ENCODE measurements at places on chromosomes 4 and X.

GRCh38 chr4:86450861-86451260 is 91.0 kb upstream of the MAPK10 start:
- no peak for DNase-seq

GRCh38 chrX:1023676-1024075 is 188.8 kb downstream of the CRLF2 start:
- DNase-seq = no peak

- no peak for DNase-seq
Measured at GRCh38 chr4:109683621-109684253, 19.5 kb downstream of the CASP6 start.

DNA sequence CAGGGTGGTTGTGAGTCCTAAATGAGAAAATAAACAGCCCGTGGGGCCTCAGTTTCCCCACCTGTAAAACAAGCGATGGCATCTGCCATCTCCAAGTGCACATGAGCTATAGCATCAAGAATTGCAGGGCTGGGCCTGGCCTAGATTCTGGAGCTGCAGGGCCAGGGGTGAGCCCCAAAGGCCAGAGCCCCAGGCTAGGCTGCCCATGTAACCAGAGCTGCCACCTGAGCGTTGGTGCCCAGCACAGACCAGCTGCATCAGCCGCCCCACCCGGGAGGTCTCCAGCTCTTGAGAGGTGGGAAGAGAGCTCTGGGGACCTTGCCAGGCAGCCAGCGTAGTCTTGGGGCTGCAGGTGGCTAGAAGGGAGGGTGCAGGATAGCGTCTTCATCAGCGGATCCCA is 27.0 kb upstream of the GPR78 start:
- no peak for DNase-seq

DNA sequence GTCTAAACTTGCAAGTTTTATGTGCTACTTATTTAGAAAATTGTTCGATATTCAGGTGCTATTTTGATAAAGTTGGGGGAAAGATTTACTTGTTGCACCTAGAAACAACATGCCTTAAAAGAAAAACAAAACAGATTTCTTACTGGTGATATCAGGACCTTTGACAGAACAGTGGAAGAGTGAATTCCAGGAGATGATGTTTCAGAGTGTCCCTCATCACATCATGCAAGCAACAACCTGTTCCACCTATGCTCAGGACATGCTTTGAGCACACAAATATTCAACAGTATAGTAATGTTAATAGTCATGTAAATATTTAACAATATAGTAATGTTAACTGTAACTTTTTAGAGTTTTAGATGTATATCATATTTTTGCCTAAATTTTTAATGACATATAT is 23.9 kb upstream of the RNF128 start:
- no peak for DNase-seq

DNA sequence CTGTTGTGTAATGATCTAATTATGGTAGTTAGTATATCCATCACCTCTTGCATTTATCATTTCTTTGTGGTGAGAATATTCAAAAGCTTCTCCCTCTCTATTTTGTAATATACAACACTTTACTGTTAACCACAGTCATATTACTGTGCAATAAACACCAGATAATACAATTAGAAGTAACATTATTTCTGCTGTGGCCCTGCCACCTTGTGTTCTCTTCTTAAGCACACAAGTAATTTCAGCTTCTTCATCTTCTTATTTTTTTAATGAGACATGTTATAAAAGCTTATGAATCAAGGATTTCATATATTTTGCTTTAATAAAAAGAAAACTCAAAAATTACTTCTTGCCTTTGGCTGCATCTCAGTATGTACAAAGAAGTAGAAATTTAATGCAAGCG is 675.2 kb upstream of the INTU start:
- no peak for DNase-seq

DNA sequence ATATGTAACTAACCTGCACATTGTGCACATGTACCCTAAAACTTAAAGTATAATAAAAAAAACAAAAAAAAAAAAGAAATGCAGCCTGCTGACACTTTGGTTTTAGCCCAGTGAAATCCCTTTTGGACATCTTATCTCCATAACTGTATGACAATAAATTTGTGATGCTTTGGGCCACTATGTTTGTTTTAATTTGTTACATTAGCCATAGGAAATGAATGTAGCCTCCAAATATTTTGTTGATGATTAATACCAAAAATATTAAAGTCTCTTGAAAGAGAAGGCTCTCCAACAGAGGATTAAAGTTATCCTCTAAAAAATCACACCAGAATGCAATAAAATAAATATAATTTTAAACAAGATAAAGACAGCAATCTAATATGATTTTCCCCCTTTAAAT is 852.7 kb upstream of the SLIT2 start:
- DNase-seq = no peak

DNA sequence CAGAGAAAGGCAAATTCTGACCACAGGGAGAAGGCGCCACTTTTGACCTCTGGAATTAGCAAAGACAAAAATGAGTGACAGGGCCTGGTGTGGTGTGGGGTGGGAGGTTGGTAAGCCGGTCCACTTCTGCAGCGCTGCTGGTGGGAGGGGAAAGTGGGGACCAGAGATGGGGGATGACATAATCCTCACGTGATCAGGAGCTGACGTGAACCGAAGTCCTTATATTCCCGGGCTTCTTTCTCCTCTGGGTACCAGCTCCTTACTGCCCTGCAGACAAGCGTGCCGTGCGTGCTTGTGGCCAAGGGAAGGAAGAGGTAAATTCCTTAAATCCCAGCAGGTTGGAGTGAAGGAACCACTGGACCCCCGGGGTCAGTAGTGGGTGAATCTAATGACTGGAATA is at the start of gene TCEAL7:
TSS of gene TCEAL7 (plus strand) at position 249 of the 400 bp plus-strand sequence. CDS start 1,165 bp downstream, outside the sequence.
- DNase-seq = no peak

- DNase-seq = no peak
Measured at GRCh38 chr4:7701866-7702649, 237.6 kb downstream of the AFAP1 start.

- no peak for DNase-seq
Measured at GRCh38 chrX:154046940-154047610, 27.4 kb upstream of the IRAK1 start.

DNA sequence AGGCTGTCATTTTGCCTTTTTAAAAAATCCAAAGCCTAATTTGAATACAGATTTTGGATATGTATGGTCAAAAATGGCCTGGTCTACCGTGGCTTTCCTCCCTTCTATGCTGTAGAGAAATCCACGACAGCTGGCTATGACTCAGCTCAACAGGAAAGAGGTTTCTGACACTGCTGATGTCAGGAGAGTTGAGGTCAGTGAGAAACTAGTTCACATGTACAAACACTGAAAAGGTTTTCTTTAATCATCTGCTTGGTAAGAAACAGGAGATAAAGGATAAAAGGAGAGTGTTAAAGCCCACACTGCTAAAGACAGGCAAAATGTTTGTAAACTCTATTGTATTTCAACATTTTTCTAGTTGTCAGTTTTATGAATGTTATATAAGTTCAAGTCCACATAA is 113.9 kb downstream of the NYX start:
- DNase-seq = no peak

- DNase-seq = no peak
Measured at GRCh38 chr4:77147079-77147782, 9.8 kb upstream of the CCNG2 start.

- no peak for DNase-seq
Measured at GRCh38 chrX:42604302-42604701, 173.7 kb downstream of the PPP1R2C start.

- no peak for DNase-seq
Measured at GRCh38 chr4:30103455-30103854, 616.7 kb upstream of the PCDH7 start.

- no peak for DNase-seq
Measured at GRCh38 chr4:4582653-4583052, 40.8 kb upstream of the STX18 start.

- no peak for DNase-seq
Measured at GRCh38 chr4:132540797-132541196, 608.3 kb upstream of the PCDH10 start.

DNA sequence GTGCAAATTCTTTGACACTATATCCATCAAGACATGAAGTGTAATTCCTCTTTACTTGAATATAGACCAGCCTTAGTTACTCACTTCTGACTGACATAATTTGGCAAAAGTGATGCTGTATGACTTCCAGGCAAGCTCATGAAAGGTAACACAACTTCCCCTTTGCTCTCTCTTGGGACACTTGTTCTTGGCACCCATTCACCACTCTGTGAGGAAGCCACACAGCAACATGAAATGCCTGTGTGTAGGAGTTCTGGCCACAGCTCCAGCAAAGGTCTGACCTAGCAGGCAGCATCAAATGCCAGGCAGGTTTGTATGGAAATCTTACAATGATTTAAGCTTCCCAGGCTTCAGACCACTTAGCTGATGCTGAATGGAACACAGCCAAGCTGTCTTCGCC is 280.3 kb downstream of the PDHA2 start:
- no peak for DNase-seq

DNA sequence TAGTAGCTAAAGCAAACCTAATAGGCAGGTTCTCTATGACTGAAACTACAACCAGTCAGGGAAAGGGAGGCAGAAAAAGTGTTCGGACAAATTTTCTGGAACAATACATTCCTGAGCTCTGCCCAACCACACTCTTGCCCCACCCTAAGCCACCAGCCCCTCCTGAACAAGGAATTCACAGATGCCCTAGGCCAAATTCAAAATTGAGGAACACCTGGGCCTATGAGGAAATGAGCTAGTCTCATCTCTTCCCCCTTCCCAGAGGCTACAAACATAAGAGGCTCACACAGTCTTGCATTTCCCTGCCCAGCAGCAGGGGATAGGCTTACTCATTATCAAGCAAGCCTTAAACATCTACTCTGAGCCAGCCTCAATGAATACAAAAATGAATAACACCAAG is 284.7 kb downstream of the ZNF674 start:
- DNase-seq = no peak

GRCh38 chrX:69107231-69107739 is 58.0 kb downstream of the PJA1 start:
- DNase-seq = no peak
